ENCODE measurements at places on chromosomes 2 and 18. TPM values are rescaled to one million over a fixed set of nuclear protein-coding genes. Genes with fewer than 3 reads are reported as not detected.
A peak's percentile ranks its signal among the peaks of the same experiment; 100 is the strongest.

The SETBP1 gene
- 8.1 TPM for total RNA-seq

The FNDC4 gene
- total RNA-seq, result not detected

The CXCR2 gene
- not detected for total RNA-seq

The GMCL1 gene
- total RNA-seq, result 28.2 TPM

The CFC1B gene
- not detected for total RNA-seq

The LRP1B gene
- total RNA-seq, result not detected

The KYNU gene
- total RNA-seq, result 0.27 TPM

The MYO7B gene
- 3.7 TPM for total RNA-seq

The DBI gene
- total RNA-seq, result 338 TPM

The EPG5 gene
- total RNA-seq, result 9.5 TPM

The GPR35 gene
- total RNA-seq, result 1.4 TPM

The TUBB6 gene
- total RNA-seq, result not detected

The GALNT5 gene
- not detected for total RNA-seq

The NTSR2 gene
- not detected for total RNA-seq

DNA sequence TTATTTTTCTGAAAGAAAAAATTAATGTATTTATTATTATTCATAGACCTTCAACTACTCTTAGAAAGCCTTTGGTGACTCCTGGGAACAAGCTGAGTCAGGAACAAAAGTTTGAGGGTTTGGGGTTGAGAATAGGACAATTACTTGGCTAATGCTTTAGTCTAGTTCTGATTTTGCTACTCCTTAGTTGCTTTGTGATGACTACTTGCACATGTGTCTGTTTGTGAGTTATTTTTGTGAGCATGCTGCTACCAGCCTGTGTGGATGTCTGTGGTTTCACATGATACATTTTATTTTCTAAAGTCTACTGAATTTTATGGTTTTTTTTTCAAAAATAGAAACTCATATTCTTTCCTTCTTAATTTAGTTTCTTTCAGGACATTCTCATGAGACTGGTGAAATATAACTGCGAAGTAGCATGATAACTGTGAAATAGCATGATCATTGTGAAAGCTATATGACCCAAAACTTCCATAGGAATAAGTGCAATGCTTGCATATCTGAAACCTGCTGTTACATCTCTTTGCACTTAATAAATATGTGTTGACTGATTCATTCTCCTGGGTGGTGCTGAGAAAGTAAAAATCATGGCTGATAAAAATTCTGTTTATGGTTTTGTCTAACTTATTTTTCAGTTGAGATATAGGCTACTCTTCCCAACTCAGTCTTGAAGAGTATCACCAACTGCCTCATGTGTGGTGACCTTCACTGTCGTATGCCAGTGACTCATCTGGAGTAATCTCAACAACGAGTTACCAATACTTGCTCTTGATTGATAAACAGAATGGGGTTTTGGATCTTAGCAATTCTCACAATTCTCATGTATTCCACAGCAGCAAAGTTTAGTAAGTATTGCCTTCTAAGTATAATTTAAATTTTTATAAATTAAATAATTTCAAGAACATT, 17.9 kb upstream of the IL18R1 start:
- DNase-seq, result no peak

DNA sequence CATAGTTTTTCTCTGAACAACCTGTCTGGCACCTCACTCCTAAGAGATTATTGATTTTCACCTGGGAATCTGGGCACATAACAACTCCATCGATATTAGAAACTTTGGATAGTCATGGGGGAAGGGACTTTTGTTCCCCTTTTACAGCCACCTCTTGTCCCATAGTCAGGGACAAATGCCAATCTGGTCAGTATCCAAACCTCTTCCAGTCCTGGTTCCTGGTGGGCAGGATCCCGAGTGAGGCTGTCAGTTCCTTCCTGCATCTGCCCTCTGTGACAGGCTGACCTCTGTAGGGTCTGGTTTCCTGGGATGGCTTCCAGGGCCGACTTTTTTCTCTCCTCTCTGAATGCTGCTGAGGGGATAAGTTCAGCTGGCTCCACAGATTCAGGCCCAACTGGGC, 11.0 kb downstream of the KIF5C start:
- DNase-seq, result no peak

- no peak for DNase-seq
These were observed 52.2 kb upstream of the OTOS start for GRCh38 chr2:240192661-240193060.

- no peak for DNase-seq
These were observed 1073.4 kb upstream of the ZEB2 start for GRCh38 chr2:145593280-145593679.

- peak; percentile 44 for DNase-seq
These were observed 24.5 kb upstream of the LPIN2 start for GRCh38 chr18:3037423-3037915.

DNA sequence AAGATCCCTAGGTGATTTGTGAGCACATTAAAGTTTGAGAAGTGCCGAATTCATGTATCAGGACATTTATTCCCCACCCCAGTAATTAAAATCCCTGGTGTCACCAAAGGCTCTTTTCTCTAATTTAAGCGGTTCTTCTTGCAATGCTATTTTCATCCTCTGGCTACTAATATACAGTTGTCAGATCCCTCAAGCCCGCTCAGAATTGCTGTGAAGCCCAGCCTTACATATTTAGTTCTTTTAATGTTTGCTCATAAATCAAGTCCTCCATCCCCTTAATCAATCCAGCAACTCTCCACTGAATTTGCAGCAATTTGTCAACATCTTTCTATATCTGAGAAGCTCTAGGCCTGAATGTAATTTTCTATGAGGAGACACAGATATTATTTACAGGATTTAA, 437.9 kb downstream of the PIK3C3 start:
- DNase-seq, result no peak

GRCh38 chr2:66435549-66435875, 587 bp downstream of the MEIS1 start:
- DNase-seq, result no peak

DNA sequence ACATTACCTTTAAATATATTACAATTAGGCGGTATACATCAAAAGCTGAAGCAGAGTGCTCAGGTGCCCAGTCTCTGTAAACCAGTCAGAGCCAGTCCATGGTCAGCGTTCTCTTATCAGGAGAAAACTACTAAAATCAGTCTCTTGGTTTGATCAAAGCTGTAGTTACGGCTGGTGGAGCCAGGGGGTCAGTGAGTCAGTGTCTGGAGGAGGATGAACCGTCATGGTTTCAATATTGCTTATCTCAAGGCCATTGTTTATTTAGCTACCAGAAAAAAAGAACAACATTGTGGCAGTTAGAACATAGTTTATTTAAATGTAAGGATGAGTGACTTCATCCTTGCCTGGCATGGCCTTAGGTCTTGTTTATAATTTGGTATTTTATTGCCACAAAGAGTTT, 71.3 kb upstream of the NYAP2 start:
- DNase-seq, result no peak

GRCh38 chr18:48926420-48926857, 24.3 kb downstream of the SMAD7 start:
- no peak for DNase-seq

- no peak for DNase-seq
These were observed 81.4 kb downstream of the MTCL1 start for GRCh38 chr18:8786483-8787370.

- DNase-seq, result no peak
These were observed 88.5 kb upstream of the TACR1 start for GRCh38 chr2:75287624-75288316.

DNA sequence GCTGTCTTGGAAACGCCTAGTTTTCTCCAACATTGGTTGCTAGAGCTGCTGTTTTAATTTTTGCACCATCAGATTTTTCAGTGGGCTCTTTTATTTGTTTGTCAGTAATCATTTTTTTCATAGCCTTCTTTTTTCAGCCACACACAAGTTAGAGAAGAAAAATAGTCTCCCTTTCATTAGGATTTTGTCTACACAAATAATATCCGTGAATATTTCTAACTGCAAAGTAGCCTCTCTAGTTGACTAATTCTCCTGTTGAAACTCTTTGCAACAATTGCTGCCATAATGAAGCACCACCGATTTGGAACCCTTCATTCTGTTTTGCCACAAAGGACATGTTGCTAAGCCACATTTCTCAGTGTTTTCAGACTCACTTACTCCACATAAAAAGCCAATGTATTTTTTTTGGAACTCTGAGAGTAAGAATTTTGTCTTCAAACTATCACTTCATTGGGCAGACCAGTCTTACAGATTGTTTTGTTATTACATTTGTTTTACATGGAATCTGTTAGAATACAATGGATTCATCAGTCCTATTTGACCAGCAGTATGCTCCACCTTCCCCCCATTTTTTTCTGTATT, 9.6 kb downstream of the KCNJ3 start:
- DNase-seq, result no peak

DNA sequence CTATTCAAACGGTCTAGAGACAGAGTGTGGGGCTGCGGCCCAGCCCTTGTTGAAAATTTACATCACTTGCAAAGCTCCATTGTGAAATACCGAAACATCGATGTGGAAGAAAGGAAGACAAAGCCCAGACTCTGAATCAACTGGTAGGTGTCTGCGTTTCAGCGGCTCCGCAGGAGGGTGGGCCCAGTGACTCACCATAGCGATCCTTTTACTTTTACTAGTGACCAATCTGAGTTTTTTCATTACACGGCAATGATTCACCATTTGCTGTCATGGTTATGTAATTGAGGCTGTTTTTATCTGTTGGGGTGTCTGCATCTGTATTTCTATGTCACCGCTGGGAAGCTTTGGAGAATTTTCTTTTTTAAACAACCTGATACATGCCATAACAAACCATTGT, 66.6 kb upstream of the ODC1 start:
- no peak for DNase-seq

DNA sequence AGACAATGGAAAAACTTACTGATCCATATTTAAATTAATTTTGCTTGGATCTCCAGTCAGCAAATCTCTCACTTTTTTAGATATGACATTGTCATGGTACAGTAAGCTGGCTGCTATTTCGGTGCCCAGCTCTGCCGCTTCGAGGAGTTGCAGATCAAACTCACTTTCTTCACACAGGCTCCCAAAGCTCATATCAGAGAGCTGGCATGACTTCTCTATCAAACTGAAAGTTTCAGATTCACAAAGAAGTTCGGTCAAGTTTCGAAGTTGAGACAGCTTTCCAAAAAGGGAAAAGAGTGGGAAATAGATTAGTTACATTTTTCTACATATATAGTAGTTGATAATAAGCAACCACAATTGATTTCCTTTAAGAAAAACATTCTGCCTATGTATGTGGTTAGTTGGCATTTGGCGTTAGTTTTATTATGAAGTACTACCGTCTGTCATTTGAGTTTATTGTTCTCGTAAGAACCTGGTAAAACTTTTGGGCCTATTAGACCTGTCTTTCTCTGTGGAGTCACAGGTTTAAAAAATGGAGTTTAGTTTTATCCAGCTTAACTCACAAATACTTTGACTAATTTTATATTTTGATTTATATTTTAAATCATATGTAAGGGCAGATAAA, 118.8 kb downstream of the ABCA12 start:
- no peak for DNase-seq

DNA sequence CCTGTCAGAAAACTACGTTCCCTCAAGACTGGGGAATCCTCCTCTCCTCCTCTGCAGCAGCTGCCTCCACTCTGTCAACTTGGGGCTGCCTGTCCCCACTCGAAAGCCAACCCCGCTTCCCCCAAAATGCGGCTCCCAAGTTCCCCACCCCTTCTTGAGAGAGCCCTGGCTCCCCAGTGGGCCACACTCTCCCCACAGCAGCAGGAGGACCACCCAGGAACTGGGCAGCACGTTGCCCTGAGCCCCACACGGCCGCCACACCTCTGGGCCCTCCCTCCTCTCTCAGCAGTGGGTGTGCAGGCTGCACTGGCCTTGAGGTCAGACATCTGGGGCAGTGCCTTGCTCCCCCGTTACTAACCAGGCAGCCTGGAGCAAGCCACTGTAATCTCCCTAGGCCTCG, 9.6 kb upstream of the TEX51 start:
- no peak for DNase-seq

DNA sequence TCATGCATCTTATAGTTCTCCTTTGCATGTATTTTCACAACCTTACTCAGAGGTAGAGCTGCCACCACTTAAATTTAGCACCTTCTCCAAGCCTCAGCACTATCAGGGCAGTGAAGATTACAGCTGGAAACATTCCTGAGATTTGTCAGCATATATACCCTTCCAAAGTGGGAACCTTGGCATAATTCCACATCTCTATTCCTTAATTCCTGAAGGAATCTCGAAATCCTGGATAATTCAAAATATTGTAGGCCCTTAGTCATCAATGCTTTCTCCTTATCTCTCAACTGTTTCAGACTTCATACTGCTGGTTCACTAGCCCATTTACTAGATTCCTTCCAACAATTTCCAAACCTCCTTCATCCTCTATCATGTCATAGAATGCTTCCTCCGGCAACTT, 87.4 kb downstream of the ITSN2 start:
- DNase-seq, result no peak

GRCh38 chr2:46098621-46099062, 198.6 kb upstream of the EPAS1 start:
- no peak for DNase-seq

DNA sequence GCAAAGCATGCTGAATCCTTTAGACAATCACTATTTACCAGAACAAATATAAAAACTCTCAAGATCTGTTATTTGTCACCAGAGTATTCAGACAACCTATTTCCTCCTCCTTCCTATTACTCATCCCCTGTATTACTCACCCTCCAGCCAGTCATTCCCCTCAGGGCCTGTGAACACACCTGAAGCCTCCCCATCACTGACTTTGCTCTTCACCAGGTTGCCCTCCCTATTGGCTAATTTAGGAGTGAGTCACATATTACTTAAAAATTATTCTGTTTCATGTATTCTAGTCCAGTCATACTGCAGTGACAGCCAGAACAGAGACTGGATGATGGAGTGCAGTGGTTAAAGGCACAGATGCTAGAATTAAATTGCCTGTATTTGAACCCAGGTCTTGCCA, 3.7 kb upstream of the ATG16L1 start:
- no peak for DNase-seq

- peak; percentile 24 for DNase-seq
These were observed 383.9 kb downstream of the ARHGAP15 start for GRCh38 chr2:143513081-143513480.

DNA sequence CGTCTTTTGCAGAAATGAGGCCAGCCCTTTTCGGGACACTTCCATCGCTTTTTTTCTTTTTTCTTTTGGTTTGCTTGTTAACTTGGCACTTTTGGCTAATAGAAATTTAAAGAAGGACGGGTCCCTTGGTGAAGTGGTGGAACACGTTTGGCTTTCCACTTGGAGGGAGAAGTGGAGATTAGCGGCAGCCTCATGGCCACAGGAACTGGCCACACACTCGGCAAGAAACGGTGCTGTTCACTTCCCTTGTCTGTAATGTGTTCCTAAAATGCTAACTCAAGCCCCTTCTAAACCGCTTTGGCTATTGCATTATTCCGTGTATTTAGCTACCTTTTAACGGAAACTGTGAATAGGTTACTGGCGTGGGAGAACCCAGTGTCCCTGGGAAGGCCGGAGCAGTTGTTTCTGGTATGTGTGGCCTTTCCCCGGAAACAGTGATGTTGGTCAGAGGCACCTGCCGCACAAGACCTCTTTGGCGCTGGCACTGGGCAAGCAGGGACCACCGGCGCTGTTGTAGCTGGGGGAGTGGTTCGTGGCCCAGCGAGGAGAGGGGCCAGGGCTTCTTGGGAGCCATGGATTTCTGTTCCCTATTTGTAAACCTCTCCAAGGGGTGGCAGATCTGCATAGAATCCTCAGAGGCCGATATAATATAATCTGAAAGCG, 981 bp downstream of the RAMP1 start:
- DNase-seq, result no peak

Data from OCI-LY7 (cell line).